ENCODE measurements at places on chromosomes 6 and 20.

- no peak for DNase-seq
These were observed 22.5 kb downstream of the SULF2 start for GRCh38 chr20:47762699-47763268.

- DNase-seq, result no peak
These were observed 123.8 kb upstream of the ID4 start for GRCh38 chr6:19713411-19713810.

GRCh38 chr6:46509981-46510510 lies 18.8 kb upstream of the RCAN2 start:
- no peak for DNase-seq

GRCh38 chr6:166620478-166621113 lies 6.5 kb downstream of the RPS6KA2 start:
- DNase-seq, result no peak

DNA sequence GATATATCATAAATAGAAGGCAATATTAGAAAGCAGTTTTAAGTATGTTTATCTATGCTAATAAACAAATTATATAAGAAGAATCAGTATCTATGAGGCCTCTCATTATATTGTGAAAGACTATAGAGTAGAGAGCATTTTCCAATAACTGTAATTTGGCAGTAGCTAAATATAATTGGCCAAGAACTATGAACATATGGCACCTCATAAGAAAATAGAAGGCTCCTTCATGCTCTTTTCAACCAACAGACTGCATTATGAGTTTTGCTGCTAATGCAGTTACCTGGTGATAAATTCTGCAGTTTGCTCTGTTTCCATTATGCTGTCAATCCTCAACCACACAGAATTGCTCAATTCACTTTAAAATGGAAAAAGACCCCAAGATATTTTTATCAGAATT lies 221.1 kb downstream of the KHDC1L start:
- no peak for DNase-seq

DNA sequence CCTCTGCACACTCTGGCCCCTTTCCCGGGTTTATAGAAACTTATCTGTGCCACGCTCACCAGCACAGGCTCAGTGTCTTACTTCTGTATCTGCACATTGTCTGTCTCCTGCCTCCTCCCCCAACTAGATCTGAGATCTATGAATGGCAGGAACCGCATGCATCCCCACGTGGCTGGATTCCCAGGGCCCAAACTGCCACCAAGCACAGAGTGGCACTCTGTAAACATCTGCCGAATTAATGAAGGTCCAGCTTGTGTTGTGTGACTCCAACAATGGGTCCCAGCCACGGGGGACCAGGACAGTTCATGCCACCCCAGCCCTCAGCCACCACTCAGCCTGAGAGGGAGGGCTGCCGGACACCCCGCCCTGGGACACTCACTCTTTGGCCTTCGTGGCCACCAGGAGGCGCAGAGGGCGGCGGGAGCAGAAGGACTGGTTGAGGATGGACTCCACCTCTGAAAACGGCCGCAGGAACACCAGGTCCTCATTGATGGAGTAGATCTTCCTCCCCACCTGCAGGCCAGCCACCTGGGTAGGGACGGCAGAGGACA lies 171.1 kb downstream of the PREX1 start:
- peak; percentile 88 for DNase-seq

DNA sequence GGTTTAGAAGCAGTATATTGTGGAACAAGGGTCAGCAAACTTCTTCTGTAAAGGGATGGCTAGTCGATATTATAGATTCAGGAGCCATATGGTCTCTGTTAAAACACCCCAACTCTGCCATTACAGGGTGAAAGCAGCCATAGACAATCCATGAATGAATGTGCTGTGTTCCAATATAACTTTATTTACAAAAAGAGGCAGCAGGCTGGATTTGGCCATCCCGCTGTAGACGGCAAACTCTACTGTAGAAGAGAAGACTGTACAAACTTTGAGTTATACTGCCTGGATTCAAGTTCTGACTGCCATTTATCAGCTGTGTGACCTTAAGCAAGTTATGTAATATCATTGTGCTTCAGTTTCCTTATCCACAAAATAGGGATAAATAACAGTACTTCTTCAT lies 33.7 kb upstream of the SNX9 start:
- DNase-seq, result no peak

All from HT-29 (cell line).